Osteoblast (primary cell): ENCODE measurements at places on chromosomes 12 and 14. TPM values are rescaled to one million over a fixed set of nuclear protein-coding genes. Genes with fewer than 3 reads are reported as not detected.

DNA sequence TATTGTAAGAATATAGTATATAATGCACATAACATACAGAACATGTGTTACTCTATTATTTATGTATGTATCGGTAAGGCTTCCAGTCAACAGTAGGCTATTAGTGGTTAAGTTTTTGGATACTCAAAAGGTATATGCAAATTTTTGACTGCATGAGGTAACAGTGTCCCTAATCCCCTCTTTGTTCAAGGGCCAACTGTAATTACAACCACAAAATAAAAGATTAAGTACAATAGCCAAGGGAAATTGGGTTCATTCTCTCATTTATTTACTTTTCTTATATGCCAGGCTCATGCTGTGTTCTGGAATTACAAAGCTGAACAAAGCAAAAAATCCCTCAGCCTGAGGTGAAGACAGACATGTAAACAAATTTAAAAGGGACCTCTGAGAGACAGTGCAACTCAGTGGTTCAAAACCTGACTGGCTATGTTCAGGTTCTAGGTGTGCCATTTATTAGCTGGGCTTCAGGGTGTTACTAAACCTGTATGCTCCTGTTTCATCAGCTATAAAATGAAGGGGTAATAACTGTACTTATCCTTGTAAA lies 43.4 kb upstream of the TSPAN8 start:
- H3K36me3 ChIP-seq = no peaks in the 10 kb centered on the region
- no peak for DNase-seq
- H3K4me1 ChIP-seq = no peaks in the 10 kb centered on the region

- DNase-seq = no peak
- no peak overlapping the region for H3K4me3 ChIP-seq
- H3K27ac ChIP-seq = no peak overlapping the region
- H3K4me1 ChIP-seq = peaks cover under 1% of the 10 kb centered on the region
- H3K36me3 ChIP-seq = no peaks in the 10 kb centered on the region
- H3K27me3 ChIP-seq = no peaks in the 10 kb centered on the region
These were observed 31.4 kb upstream of the ETV6 start for GRCh38 chr12:11618046-11618445.

GRCh38 chr12:112488257-112488876 lies 69.6 kb downstream of the PTPN11 start:
- DNase-seq = no peak
- H3K36me3 ChIP-seq = peaks cover 56% of the 10 kb centered on the region
- no peaks in the 10 kb centered on the region for H3K4me1 ChIP-seq
- H3K27me3 ChIP-seq = no peaks in the 10 kb centered on the region
- no peak overlapping the region for H3K27ac ChIP-seq

- no peaks in the 10 kb centered on the region for H3K4me1 ChIP-seq
- no peak overlapping the region for H3K4me3 ChIP-seq
- no peak for DNase-seq
- H3K27me3 ChIP-seq = peaks cover 7% of the 10 kb centered on the region
- no peaks in the 10 kb centered on the region for H3K36me3 ChIP-seq
- H3K27ac ChIP-seq = no peak overlapping the region
These were observed 164.4 kb upstream of the GSC start for GRCh38 chr14:94934276-94934810.

DNA sequence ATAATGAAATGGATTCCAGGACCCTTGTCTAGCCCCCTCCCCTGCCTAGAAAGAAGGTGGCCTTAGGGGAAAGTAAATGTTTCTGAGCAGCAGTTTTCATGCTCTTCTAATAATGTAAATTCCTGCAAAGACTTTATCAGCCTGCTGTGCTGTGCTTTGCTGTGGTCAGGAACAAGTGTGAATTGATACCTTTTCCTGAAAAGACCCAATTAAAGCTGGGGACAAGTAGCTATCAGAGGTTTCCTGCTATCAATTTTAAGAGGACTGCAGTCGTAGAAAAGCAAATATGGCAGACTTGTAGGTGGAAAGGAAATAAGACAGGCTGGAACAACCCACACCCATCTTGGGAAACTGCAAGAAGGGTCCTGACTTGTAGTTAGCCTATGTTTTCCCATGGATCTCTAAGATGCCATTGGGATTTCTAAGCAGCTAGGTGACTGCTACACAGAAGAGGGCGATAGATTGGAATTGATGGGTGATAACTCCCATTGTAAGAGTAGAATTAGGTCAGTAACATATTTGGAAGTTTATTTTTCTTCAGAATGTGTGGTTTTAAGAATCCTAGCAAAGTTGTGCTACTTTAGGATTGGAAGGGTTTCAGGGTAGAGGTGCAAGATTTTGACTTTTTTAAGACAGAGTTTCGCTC lies 3.1 kb downstream of the DYNLL1 start:
- H3K27me3 ChIP-seq = no peaks in the 10 kb centered on the region
- H3K4me1 ChIP-seq = peaks cover 20% of the 10 kb centered on the region
- peaks cover 30% of the 10 kb centered on the region for H3K36me3 ChIP-seq
- no peak for DNase-seq
- H3K27ac ChIP-seq = no peak overlapping the region
- no peak overlapping the region for H3K4me3 ChIP-seq

DNA sequence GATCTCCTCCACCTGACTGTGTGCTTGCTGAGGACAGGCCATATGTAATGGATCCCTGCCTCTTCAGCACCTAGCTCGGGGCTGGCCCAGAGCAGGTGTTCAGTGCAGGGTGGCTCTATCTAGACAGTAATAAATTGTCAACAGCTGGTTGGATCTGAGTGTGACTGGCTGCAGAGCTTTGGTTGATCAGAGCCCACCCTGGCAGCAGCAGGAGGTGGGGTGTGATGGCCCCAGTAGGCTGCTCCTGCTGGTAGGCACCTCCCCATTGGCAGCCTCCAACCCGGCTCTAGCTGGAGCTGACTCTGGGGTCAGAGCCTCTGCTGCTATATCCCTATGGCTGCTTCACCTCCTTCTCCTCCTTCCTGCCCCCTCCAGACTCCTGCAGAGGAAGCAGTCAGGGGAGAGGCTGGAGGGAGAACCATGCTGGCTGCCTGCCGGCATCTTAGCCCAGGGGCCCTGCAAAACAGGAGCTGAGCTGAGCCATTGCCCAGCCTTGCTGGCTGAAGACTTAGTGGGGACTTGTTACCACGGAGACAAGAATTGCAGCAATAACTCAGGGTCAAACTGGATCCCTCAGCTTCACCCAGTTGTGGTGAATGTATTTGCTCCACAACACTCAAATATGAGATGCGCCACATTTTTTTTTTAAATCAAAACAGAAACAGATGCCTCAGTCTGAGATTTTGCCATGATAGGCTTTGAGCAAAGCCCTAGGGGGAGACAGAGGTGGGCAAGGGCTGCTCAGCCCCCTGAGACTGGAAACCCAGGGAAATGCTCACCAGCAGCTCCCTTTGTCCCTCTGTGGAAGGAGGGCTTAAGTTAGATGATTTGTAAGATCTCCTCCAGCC lies 22.2 kb downstream of the TMEM63C start:
- H3K36me3 ChIP-seq = no peaks in the 10 kb centered on the region
- H3K4me3 ChIP-seq = no peak overlapping the region
- DNase-seq = no peak
- H3K27me3 ChIP-seq = no peaks in the 10 kb centered on the region
- H3K4me1 ChIP-seq = no peaks in the 10 kb centered on the region

GRCh38 chr12:3201339-3202051 lies 124.3 kb downstream of the TSPAN9 start:
- no peak overlapping the region for H3K4me3 ChIP-seq
- H3K4me1 ChIP-seq = no peaks in the 10 kb centered on the region
- H3K36me3 ChIP-seq = no peaks in the 10 kb centered on the region

Gene SLC41A2
- total RNA-seq = 36.5 and 36.6 TPM in 2 replicates

Gene FGF6
- total RNA-seq = not detected in 2 replicates

Gene CABP1
- not detected in 2 replicates for total RNA-seq
